ENCODE measurements at places on chromosomes 16 and 17.
A peak's percentile ranks its signal among the peaks of the same experiment; 100 is the strongest.

GRCh38 chr17:79534851-79535727, 75.8 kb downstream of the RBFOX3 start:
- no peak for DNase-seq

- DNase-seq = no peak
These were observed at the start of gene KIF19 for GRCh38 chr17:74325743-74326379. Gene KIF19 (plus strand): TSS chr17:74326226. CDS start chr17:74326350, 124 bp downstream.

GRCh38 chr16:81608523-81609209, 164.1 kb downstream of the CMIP start:
- DNase-seq = peak; percentile 38

DNA sequence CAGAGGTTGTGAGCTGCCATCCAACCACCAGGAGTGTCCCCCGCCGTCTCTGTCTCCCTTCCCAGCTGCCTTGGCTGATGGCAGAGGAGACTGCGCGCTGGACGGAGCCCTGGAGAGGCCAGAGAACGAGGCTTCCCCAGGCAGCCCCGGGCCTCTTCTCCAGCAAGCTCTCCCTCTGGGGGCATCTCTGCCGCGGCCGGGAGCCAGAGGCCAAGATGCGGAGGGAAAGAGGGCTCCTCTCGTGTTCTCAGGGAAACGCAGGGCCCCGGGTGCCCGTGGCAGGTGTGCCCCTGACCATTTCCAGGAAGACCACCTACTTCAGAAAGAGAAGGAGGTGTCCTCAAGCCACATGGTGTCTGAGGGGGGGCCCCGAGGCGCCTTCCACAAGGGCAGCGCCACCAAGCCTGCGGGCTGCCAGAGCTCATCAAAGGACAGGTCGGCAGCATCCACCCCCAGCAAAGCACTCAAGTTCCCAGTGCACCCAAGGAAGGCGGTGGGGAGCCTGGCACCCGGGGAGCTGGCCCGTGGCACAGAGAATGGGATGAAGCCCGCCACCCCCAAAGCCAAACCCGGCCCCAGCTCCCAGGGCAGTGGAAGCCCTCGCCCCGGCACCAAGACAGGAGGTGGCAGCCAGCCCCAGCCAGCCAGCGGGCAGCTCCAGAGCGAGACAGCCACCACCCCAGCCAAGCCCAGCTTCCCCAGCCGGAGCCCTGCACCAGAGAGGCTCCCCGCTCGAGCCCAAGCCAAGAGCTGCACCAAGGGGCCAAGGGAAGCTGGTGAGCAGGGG, 14.8 kb upstream of the ZFPM1 start:
- DNase-seq = no peak

GRCh38 chr17:58265902-58266875, 14.5 kb downstream of the MPO start:
- no peak for DNase-seq

GRCh38 chr17:6454495-6455320, 10.5 kb downstream of the PIMREG start:
- no peak for DNase-seq

- peak; percentile 74 for DNase-seq
These were observed at the start of gene TNFRSF12A for GRCh38 chr16:3020247-3020603. Gene TNFRSF12A (plus strand): TSS chr16:3020368. CDS start chr16:3020398, 30 bp downstream.

DNA sequence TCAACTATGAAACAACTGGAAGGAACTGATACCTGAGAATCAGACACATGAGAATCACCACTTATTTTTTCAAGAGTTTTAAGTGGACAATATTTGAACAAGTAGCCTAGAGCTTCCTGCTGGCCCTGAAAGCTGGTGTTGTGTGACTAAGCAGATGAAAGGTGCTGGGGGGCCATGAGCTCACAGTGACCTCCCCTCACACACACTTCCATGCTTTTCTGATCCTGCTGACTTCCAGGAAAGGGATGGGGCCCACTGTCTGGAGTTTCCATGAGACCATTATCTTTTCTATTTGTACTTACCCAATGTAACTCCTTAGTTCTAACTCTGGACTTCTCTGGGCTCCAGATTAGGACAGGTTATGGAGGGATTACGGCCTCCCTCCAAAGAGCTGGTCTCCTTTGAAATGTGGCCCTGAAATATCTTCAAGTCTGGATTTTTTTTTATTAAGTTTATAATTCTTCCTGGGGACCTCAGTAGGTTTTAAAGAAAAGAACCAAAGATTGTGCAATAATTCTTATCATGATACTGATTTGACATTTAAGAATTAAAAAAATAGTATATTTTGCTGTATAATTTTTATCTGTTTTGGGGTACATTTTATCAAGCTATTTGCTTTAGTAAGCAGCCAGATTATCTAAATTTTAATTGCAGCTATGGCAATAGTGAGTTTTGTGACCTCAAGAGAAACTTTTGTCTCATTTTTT, 4.9 kb downstream of the CAPNS2 start:
- DNase-seq = no peak

GRCh38 chr17:70091696-70092095, 16.7 kb downstream of the KCNJ16 start:
- no peak for DNase-seq

GRCh38 chr17:40415390-40415789, 2.3 kb downstream of the TOP2A start:
- DNase-seq = peak; percentile 64

GRCh38 chr17:49645654-49646053, 32.2 kb downstream of the SPOP start:
- DNase-seq = peak; percentile 15

GRCh38 chr16:27564224-27564623, 14.3 kb downstream of the KATNIP start:
- no peak for DNase-seq

DNA sequence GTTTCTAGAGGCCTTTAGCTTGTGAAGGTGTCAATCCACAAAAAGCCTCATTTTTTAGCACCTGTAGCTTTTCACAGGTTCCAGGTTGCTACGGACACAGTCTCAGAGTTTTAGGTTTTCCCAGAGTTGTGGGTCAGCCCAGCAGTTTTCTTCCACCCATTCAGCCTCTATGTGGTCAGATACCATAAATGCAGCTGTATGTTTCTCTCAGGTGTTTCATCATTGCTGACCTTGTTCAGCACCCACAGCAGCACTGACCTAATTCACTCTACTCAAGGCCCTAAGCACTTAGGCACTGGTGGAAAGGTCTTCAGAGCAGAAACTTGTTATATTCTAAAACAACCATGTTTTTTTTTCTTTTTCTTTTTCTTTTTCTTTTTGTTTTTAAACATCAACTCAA, 15.0 kb upstream of the SPACA3 start:
- DNase-seq = no peak

- no peak for DNase-seq
These were observed 89.5 kb upstream of the SOX9 start for GRCh38 chr17:72031219-72031884.

GRCh38 chr17:15914400-15915170, 30.3 kb upstream of the ADORA2B start:
- peak; percentile 65 for DNase-seq

GRCh38 chr16:84090211-84090610, 26.5 kb downstream of the MBTPS1 start:
- no peak for DNase-seq

- DNase-seq = no peak
These were observed 19.4 kb downstream of the ITGB4 start for GRCh38 chr17:75740631-75741077.

- DNase-seq = peak; percentile 98
These were observed 1.7 kb upstream of the RRAD start for GRCh38 chr16:66926961-66927436.

GRCh38 chr16:79758615-79759346, 158.2 kb upstream of the MAF start:
- peak; percentile 18 for DNase-seq

GRCh38 chr17:40079545-40079944, 16.8 kb downstream of the THRA start:
- no peak for DNase-seq

GRCh38 chr16:29726845-29727377, 18.9 kb downstream of the C16orf54 start:
- no peak for DNase-seq

GRCh38 chr16:48110982-48111381, 44.8 kb downstream of the ABCC12 start:
- no peak for DNase-seq

- peak; percentile 89 for DNase-seq
These were observed 28.5 kb upstream of the SHCBP1 start for GRCh38 chr16:46649588-46650253.

GRCh38 chr16:15701367-15701766, 51.3 kb downstream of the NDE1 start:
- no peak for DNase-seq

DNA sequence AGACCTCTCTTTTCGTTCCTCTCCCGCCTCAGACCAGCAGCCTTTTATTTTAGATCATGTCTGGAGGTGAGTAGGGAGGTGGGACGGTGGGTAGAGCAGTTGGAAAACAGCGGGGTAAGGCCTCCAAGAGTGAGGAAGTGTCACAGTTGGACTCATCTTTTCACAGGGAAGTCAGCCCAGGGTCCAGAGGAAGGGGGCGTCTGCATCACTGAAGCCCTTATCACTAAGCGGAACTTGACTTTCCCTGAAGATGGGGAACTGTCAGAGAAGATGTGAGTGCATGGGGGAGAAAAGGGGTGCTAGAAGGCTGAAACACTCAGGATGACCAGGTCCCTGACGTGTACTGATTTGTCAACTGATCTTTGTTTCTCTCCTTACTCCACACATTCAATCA, 461 bp downstream of the LRRC46 start:
- DNase-seq = no peak

DNA sequence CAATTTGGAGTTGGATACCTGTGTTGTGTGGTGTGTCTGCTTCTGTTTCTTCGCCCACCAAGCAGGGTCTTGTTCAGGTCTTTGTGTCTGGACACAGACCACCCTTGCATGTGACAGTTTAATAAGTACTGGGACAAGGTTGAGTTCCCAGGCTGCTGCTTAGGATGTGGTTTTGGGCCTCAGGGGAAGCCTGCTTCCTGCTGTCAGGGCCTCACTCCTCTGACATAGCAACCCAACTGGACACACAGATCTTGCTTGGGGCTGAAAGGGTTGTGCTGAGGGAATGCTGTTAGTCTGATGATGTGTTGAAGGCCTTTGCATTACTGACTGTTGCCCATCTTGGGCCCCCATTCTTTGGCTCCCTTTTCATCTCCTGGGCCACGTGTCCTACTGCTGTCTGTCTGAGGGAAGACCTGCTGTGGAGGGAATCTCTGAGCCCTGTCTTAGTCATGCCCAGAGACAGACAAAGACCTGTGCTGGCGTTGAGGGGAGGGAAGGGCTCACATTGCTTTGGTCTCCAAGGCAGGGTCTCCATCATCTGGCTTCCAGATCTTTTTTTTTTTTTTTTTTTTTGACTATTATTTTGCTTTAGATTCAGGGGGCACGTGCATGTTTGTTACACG, 4.7 kb upstream of the TGFB1I1 start:
- peak; percentile 50 for DNase-seq
